ENCODE measurements at places on chromosomes 2 and 18. TPM values are rescaled to one million over a fixed set of nuclear protein-coding genes. Genes with fewer than 3 reads are reported as not detected.

Gene LOXL3
- 10.2 TPM for total RNA-seq

Gene RUFY4
- not detected for total RNA-seq

Gene FRZB
- total RNA-seq: 3.3 TPM

Gene SPATA3
- total RNA-seq: not detected

Gene POMC
- 15.8 TPM for total RNA-seq

Gene PKDCC
- total RNA-seq: 30.2 TPM

Gene IL37
- total RNA-seq: not detected

Gene KCNF1
- total RNA-seq: under 0.01 TPM
